Common myeloid progenitor, CD34-positive (primary cell): ENCODE measurements at places on chromosomes 11 and 22.

DNA sequence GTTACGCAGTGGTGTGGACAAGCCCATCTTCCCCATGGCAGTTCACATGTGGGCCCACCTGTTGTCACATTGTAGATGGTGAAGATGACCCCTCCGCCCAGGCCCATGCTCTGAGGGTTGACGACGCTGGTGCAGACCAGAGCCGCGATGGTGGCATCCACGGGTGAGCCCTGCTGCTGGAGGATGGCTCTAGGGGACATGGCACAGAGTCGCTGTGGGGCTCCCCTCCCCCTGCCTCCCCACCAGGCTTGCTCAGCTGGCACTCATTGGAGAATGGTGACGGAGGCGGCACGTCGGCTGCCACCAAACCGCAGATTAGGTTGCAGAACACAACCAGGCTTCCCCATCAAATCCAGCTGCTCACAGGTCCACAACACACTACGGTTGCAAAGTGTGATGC lies 11.1 kb downstream of the GGT5 start:
- no peak for DNase-seq

DNA sequence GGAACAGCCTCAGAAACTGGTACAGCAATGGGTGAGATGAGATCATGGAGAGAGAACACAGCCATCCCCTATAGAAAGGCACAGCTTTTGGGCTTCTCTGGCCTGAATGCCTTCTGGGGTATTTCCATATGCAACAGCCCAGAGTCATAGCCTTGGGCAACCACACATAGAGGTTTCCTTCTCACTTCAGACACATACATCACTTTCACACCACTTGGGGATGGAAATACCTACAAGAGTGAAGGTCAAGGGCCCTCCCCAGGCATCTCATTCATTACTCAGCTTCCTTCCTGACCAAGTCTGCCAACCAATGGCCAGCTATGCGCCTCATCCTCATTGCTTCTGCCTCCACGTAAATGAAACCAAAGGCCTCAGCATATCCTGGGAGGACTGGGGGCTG lies 17.7 kb upstream of the OLFML1 start:
- DNase-seq = no peak

DNA sequence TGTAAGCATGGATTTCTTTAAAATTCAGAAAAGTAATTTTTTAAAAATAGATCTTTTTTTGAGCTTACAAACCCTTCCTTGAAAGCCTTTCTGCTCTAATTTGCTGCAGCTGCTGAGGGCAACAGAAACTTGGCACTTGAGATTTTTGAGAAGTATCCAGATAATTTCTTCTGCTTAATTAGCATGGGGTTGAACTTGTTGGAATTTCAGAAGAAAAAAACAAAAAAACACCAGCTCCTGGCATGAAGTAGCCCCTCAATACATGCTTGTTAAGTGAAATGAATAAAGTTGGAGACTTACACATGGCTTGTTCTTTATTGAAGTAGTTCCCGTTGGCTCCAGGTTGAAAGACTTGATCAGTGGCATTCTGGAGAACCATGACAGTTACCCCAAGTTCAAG lies 331.4 kb upstream of the RAG2 start:
- no peak for DNase-seq

- no peak for DNase-seq
Observed at GRCh38 chr11:113420808-113421207, 33.2 kb downstream of the ANKK1 start.

- DNase-seq = no peak
Observed at GRCh38 chr11:8790968-8791367, 108.4 kb downstream of the RPL27A start.

GRCh38 chr11:12280199-12280837 lies 97.1 kb upstream of the PARVA start:
- no peak for DNase-seq

DNA sequence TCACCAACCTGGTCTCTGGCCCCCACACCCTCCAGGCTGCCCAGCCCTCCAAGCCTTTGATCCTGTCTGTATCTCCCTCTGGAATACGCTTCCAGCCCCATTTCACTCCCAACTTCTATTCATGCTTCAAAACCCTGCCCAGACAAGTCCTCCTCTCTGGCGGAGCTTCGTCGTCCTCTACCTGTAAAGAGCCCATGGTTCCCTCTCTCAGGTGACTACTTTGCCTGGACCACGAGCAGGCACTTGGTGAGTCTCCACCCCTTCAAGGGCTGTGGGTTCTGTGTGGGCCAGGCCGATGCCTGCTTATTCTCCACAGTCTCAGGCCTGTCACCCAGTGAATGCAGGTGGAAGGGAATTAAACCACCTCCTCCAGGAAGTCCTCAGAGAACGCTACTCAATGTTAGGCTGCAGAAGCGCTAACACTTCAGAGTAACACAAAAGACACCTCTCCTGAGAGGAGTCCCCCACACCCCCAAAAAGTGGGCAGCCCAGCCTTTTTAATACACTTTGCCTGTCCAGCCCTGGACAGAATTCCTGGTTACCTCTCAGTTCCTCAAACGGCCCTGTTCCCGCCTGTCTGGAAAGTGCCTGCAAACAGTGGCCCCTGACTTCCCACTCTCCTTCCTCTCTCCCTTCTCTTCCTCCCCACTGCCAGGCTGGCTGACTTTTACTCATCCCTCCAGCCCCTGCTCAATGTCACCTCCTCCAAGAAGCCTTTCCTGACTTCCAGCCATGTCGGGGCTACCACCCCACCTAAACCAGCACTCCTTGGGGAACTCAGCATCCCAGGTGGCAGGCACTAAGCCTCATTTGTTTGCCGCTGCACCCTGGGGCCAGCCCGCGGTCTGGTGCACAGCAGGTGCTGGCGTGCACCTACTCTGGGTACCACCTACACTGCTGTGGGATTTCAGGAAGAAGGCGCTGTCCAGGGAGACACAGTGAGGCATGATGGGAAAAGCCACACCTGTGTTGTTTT lies 9.0 kb downstream of the RAC2 start:
- no peak for DNase-seq

- DNase-seq = no peak
Observed at GRCh38 chr22:50698546-50698945, 25.9 kb downstream of the SHANK3 start.

DNA sequence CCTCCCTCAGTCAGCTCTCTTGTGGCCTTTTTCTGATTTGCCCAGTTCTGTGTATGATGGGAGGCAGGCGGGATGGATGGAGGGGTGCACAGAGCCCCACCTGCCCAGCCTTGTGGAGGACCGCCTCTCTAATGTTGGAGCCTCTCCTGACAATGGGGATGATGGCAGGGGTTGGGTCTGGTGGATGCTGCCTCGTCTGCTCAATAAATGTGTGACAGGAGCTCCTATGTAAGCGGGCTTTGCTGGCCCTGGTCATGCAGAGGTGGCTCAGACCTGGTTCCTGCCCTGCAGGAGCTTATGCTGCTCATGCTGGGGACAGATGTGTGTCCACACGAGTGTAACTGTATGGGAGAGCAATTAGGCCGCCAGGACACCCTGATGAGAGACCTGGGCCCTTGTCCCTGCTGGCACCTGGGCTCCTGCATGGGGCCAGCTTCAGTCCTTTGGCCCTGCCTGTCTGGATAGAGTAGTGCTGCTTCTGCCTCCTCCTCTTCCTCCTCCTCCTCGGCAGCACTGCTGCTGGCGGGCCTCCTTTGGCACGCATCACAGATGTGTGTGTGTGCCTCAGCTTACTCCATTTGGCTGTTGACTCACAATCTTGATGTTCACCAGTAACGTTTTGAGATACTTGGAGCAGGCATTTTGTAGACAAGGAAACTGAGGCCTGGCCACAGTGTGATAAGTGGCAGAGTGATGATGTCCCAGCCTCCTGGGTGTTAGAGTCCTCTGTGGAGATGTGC lies 131.0 kb downstream of the TBC1D22A start:
- DNase-seq = no peak

GRCh38 chr11:10441652-10442503 lies 13.2 kb upstream of the AMPD3 start:
- peak; percentile 52 for DNase-seq

- DNase-seq = no peak
Observed at GRCh38 chr11:131977231-131977630, 606.8 kb downstream of the NTM start.

- no peak for DNase-seq
Observed at GRCh38 chr11:7671347-7672215, 1.7 kb downstream of the CYB5R2 start.

DNA sequence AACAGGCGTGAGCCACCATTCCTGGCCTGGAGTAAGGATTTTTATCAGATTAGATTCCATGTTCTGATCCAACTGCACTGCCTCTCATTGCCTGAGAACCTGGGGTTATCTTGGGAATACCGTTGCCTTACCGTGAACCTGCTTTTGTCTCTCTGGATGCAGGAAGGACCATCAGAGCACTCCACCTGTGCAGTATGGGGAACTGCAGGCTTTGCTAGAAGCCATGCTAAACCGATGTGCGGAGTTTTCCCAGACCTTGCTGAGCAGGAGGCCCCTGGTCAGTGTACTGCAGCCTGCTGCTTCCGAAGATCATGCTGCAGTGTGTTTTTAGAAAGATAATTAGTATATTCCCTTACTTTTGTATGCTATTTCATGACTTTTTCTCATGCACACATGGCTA lies 43.6 kb downstream of the MEI1 start:
- no peak for DNase-seq

DNA sequence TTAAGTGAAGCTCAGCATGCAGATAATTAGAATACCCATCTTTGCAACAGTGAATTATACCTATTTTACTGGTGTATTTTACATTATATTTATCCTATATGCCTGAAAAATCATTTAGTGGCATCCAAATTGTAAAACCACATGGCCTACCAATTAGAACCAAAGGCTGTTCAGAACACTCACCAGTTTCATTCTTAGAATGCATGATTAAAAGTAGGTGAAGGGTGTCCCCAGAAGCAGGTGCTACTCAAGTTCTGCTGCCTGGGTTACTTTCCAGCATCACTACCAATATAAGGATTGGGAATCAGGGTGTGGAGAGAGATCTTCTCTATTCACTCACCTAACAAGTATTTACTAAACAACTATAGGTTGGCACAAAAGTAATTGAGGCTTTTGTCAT lies 103.3 kb downstream of the SGSM3 start:
- no peak for DNase-seq

DNA sequence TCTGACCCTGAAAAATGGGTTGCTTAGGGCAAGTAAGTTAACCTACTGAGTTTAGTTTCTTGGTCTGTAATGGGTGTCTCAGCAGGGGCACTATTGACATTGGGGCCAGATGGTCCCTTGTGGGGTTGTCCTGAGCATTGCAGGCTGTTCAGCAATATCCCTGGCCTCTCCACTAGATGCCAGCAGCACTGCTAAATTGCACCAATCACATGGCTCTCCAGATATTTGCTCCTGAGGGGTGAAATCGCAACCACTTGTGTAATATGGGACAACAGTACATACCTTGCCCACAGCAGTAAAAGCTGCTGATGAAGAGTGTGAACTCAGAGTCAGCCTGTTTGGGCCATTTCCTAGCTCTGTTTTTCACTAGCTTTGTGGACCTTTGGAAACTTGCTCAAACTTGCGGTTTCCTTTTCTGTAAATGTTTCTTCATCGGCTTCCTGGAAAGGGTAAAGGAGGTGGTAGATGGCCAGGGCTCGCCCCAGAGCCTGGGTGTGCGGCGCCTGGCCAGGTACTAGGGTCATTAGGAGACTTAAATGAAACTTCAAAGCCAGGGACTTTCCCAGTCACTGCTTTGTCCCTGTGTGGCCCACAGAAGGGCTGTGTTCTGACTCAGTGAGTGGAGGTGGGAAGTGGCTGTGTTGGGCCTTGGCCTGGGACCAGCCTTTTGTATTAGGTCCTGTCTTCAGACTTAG lies 13.0 kb downstream of the NCF4 start:
- DNase-seq = peak; percentile 85

DNA sequence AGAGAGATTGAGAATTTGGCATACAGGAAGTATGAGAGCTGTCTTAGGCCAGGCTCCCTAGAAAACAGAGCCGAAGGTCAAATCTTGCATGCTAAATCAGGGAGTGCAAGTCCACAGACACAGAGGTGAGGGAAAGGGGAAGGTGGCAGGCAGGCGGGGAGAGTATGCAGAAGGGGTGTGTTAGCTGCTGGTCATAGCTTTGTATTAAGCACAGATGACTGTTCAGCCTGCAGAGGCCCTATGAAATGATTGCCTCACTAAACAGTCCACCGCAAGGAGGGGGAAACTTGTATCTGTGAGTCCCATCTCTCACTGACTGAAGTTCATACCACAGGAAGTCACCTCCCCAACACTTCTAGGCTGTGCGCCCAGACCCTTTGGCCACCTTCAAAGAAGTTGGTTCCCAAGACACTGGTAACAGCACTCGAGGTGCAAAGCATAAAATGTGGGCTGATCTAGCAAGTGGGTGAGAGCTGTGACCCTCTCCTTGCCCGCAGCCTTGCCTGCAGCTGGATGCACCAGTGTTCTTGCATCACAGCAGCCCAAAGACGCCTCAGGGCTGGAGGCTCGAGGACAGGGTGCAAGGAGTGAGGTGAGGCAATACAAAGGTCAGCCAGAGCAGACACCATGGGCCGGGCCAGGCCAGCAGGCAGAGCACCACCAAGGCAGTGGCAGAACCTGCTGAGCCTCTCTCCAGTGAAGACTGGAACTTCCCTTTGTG lies 115.3 kb upstream of the TBCEL start:
- peak; percentile 29 for DNase-seq

GRCh38 chr22:22394591-22394990 lies 114.0 kb downstream of the ZNF280B start:
- peak; percentile 17 for DNase-seq

DNA sequence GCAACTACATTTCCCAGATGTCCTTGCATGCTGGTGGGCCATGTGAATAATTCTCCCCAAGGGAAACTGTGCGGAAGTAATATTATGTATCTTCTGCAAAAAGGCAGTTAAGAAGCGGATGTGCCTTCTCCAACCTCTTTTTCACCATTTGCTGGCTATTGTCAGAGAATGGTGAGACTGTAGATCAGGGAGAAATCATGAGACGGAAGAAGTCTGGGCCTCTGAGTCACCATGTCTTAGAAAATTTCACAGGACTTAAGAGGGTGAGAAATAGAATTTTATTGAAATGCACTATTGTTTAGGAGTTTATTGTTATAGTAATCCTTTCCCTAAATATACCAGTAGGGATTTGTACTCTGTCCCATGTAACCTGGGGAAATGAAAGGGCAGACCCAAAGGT lies 298.7 kb upstream of the ZC3H12C start:
- DNase-seq = no peak

- DNase-seq = no peak
Observed at GRCh38 chr22:39710380-39711150, 140.0 kb downstream of the CACNA1I start.

DNA sequence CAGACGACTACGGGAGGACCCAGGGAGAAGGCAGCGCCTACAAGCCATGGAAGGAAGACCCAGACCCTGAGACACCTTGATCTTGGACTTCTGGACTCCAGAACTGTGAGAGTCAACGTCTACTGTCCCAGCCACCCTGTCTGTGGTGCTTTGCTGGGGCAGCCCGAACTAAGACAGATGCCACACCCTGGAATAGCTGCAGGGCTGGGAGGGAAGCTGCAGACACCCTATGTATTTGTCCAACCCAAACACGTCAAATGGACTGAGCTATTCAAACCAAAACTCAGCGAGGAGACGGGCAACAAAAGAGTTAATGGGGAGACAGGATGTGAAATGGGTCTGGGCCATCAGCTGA lies 169.3 kb downstream of the CTTN start:
- no peak for DNase-seq

- peak; percentile 48 for DNase-seq
Observed at GRCh38 chr22:37741312-37741795, 44.5 kb downstream of the TRIOBP start.
